ENCODE measurements at places on chromosomes 11 and 22.

GRCh38 chr11:1877211-1878136 lies 14.2 kb downstream of the PRR33 start:
- no peak for DNase-seq

DNA sequence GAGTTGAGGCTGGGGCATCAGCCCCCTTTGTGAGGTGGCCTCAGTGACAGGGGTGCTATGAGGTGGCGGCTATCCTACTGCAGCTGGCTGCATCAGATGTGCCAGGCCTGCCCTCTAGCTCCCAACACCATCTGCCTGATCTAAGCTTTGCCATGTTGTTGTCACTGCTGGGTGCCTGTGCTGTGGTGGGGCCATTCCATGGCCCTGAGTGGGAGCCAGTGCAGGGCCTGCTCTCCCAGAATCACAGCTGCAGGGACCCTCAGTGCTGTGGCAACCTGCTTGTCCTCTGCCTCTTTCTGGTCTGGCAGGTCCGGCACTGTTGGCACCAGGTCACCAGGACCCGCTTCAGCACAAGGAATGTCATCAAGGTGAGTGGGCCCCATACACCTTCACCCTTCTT lies 1.8 kb upstream of the SNU13 start:
- DNase-seq = no peak

DNA sequence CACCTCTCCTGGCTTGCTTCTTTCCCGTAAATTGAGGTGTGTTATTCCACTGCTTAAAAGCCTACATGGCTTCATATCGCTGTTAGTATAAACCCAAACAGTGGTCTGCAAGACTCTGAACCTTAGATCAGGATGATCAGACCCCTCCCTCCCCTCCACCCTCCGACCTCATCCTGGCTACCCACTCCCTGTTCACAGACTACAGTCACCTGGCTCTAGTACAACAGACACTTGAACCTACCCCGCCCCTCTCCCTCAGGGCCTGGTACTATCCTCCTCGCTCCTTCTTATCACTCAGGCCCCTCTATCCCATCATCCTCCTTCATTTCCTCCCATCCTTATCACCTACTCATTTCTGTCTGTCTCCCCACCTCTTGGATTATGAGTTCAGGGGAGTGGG lies 20.1 kb downstream of the PTPRJ start:
- DNase-seq = no peak

- DNase-seq = no peak
These were observed at the start of gene MRGPRX4 for GRCh38 chr11:18172666-18173065. MRGPRX4 (plus strand) TSS chr11:18172837; CDS start chr11:18173257, 420 bp downstream.

- no peak for DNase-seq
These were observed 4.8 kb upstream of the SYT8 start for GRCh38 chr11:1830004-1830321.

DNA sequence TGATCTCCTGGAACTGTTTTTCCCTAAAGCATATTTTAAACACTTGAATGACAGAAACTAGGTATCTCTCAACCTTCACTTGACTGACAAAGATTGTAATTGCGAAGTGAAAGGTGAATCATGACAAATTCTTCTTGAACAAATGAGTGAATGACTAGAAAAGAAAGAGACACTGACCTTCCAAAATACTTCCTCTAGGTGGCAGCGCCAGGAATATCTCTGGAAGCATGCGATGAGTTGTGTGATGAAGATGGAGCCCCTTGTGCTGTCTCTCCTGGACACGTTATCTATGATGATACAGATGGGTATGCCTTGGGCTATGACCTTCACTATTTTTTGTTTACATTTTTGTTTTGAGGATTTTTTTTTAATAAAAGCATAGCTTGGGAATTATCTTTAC lies 7.0 kb upstream of the CASP12 start:
- DNase-seq = peak; percentile 4

DNA sequence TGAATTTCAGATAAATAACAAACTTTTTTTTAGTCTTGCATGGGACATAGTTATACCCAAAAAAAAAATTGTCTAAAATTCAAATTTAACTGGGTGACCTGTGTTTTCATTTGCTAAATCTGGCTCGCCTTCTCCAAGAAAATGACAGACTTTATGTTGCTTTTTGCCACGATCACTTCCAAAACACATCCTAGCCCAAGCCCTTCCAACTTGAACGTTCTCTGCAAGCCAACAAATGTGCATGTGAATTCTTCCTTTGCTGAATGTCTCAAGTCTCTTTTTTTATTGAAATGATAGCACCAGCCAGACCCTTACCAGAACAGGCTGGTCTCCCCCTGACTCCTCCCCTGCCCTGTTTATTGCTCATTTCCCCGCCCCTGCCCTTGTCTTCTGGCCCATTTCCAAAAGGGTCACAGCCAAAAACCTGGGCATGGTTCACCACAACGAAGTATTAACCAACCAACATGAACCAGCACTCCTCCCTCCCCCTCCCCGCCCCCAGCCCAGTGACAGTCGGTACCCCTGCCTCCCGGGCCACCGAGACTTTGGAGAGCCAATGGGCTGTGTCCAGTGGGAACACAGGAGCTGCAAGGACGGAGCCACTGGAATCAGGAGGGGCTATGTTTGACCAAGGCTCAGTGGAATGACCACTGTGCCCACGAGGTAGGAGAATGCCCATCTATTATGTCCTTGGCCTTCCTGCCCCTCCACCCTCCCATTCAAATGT lies 63.2 kb downstream of the BTG4 start:
- DNase-seq = no peak

DNA sequence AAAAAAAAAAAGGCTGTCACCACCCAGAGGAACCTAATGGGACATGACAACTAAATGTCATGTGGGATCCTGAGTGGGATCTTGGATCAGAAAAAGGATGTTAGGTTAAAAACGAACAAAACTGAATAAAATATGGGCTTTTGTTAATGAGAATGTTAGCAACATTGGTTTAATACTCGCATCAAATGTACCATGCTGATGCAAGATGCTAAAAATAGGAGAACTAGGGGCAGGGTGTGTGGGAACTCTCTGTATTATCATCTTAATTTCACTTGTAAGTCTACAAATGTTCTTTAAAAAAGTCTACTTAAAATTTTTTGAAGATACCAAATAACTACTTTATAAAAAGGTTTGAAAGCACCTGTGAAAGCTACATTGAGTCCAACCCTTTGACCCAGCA lies 88.8 kb upstream of the PRR5 start:
- no peak for DNase-seq

GRCh38 chr11:10477690-10478046 lies 22.6 kb downstream of the AMPD3 start:
- no peak for DNase-seq

DNA sequence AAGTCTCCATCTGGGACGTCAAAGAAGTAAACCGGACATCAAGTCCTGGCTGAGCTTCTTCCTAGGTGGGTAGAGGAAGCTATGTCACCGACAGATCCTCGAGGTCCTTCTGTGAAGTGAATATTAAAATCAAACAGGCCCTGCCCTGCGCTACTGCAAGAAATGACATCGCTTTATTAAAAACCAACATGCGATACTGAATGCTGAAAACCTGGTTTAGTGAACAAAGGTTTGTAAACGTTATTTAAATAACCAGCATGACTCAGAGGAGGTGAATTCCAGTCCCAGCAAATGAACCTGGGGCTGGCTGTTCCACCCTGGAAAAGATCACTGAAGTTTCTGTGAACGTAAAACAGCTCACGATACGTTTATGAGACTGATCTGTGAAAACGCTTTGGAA lies 645 bp downstream of the RTCB start:
- no peak for DNase-seq

GRCh38 chr11:63816166-63816565 lies 2.9 kb downstream of the SPINDOC start:
- DNase-seq = no peak

- no peak for DNase-seq
These were observed 8.4 kb downstream of the CYTH4 start for GRCh38 chr22:37290737-37291136.

DNA sequence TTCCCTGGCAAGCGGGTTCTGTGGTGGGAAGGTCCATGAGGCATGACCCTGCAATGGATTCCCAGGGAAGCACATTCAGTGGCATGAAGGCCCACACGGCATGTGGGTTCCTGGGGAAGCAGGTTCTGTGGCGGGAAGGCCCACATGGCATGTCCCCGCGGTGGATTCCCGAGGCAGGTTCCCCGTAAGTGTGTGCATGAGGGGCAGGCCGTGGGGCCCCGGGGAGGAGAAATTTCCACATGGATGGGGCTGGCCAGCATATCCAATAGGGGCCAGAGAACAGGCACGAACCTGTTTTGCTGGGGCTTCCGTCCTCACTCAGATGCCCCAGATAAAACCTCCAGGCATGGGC lies 83.7 kb downstream of the PHF21B start:
- no peak for DNase-seq

DNA sequence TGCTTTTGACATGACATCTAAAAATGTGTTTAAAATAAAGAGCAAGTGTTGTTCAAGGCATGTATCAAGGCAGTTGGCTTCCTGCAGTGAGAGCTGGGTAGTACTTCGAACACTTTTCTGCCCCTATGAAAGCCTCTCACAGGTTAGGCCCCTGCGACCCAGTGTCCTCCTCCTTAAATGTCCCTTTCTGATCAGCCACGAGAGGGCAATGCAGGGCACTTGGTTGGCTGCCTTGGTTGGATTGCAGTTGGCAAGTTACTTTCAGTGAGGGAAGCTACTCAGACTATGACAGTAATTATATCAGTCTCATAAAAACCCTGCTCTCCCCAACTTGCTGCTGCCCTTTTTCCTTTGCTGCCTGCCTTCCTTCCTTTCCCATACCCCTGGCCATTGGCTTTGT lies 743.8 kb downstream of the NTM start:
- no peak for DNase-seq

DNA sequence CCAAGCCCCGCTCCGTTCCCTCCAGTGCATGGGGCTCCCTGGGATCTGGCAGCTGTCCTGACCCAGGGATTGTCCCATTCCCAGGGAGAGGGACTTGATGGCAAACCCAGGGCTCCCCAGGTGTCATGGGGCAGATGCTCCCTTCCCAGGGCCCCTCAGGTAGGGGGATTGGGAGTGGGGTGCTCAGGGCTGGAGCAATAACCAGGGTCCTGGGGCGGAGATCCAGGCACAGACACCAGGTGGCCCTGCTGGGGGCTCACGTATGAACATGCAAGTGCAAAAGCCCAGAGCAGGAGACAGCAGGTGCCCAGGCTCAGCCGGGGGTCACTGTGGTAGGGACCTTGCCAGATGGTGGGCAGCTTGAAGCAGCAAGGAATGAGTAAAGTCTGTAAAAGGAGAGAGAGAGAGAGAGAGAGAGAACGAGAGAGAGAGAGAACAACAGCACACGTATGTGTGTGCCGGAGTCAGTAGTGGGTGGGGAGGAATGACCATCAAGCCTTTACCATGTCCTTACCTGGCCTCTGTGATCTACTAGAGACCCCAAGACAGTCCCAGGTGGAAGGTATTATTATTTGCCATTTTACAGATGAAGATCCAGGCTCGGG lies 19.3 kb upstream of the MPPED1 start:
- no peak for DNase-seq

DNA sequence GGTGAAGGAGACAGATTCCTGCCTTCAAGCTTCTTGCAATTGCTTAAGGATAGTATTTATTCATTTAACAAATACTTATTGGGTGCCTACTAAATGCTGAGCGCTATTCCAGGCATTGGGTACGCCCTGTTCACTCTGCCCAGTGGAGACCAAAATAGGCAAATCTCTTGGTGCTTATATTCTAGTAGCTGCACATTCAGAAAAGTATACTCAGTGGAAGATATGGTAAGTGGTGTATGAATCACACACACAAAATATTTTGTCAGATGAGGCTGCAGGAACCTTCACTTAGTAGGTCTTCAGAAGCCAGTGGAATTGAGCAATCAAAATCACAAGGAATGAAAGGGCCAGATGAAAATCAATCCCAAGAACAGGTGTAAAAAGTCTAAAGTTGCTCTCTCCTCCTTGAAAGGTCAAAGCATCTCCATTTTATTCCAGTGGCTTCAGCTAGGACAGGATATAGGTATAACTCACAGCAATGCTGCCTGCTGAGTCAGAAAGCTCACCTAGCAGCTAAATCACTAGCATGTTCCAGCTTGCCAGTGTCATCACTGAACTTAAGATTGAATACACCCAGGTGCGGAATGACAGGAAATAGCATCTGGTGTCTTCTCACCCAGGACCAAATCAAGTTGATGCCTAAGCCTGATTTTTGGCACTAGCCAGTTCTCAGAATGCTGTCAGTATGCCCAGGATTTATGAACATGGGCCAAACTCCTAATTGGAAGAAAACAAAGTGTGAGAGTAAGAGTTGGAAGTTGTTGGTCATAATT lies 83.9 kb downstream of the AMOTL1 start:
- DNase-seq = no peak

DNA sequence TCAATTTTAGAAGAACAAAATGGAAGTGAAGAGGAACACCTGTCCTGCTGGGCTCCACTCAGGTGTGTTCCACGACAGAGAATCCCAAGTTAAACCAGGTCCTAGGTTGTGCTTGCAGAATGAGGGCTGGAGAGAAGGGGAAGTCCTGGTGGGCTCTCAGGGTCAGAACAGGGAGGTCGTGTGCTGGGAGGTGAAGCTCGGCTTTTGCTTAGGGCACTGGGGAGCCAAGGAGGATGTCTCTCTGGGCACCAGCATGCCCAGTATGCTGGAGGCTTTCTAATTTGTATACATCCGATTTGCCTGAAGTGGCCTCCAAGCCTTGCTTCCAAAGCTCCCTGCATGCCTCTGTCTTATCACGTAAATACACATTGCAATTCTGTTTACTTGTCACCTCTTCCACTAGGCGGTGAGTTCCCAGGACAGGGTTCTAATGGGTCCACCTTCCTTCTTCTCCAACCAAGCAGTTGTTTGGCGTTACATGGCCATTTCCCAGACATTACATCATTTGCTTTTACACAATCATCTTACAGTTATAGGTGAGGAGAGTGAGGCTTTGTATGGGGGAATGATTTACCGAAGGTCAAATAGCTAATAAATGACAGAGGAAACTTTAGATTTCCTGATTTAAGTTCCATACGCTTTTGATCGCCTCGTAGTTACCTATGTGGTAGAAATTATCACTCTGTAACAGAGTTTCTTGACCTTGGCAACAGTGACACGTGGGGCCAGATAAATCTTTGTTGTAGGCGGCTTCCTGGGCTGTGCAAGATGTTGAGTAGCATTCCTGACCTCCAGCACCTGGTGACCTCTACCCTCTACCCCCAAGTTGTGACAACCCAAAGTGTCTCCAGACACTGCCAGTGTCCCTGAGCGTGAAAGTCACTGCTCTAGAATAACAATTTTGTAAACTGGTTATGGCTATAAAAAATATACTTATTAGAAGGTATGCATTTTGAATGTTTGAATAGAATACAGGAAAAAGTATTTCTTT lies 901.5 kb downstream of the TBC1D22A start:
- DNase-seq = no peak

GRCh38 chr11:76783896-76784813 lies 999 bp downstream of the TSKU start:
- DNase-seq = peak; percentile 55

DNA sequence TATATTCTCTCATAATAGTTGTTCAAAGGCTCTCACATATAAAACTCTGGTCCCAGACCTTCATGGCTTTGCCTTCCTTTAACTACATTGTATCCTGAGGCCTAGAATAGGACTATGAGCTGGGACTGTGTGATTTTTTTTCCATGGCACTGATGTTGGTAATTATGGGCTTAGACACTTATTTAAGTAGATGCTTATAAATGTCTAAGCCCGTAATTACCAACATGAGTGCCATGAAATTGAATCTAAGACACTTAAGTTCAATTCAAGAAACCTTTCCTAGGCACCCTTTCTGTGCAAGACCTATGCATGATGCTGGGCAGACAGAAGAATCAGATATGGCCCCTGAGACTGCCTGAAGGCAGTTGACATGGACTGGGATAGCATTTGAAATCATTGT lies 63.0 kb downstream of the P4HA3 start:
- no peak for DNase-seq

- DNase-seq = no peak
These were observed 79.4 kb downstream of the ATM start for GRCh38 chr11:108302121-108302785.

All from HCT116 (cell line).